Activated CD4-positive, alpha-beta T cell treated with anti-CD3 and anti-CD28 coated beads, Interleukin-2, amount 50 U/mL, for 16 hours (primary cell): ENCODE measurements at places on chromosomes 7 and 10.

- DNase-seq: no peak
Observed at GRCh38 chr7:40008223-40008815, 58.3 kb downstream of the CDK13 start.

DNA sequence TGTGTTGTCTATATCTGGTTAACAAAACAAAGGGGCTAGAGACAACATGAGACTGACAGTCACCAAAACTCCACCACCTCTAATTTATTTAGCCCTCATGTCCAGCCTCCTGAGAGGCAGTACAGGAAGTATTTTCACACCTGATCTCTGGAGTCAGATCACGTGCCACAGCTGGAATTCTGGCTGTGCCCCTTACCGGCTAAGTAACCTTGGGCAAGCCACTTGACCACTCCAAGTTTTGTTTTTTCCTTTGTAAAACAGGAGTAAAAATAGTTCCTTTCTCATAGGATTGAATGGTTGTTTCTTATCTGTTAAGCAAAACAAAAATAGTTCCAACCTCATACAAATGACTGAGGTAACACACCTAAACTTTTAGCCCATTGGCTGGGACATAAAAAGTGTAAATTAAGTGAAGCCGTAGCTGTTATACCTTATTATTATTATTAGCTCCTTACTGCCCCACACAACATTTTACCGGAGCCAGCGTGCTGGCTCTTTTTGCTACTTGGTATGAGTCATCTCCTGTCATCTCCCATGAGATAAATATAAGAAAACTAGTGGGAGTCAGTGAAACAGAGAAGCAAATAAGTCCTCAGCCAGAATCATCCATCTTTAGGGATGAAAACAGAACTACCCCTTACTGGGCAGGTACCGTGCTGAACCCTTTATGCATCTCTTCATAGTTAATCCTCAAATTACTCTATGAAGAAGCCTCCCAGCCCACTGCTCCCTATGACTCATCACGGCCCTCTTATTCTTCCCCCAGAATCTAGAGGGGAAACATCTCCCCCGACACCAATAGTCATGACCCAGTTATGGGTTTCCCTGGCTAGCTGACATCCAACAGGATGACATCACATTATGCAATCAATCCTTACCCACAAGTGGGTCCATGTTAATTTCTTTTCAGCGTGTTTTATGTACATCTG lies 44.9 kb downstream of the PPP1R3C start:
- no peak for DNase-seq

DNA sequence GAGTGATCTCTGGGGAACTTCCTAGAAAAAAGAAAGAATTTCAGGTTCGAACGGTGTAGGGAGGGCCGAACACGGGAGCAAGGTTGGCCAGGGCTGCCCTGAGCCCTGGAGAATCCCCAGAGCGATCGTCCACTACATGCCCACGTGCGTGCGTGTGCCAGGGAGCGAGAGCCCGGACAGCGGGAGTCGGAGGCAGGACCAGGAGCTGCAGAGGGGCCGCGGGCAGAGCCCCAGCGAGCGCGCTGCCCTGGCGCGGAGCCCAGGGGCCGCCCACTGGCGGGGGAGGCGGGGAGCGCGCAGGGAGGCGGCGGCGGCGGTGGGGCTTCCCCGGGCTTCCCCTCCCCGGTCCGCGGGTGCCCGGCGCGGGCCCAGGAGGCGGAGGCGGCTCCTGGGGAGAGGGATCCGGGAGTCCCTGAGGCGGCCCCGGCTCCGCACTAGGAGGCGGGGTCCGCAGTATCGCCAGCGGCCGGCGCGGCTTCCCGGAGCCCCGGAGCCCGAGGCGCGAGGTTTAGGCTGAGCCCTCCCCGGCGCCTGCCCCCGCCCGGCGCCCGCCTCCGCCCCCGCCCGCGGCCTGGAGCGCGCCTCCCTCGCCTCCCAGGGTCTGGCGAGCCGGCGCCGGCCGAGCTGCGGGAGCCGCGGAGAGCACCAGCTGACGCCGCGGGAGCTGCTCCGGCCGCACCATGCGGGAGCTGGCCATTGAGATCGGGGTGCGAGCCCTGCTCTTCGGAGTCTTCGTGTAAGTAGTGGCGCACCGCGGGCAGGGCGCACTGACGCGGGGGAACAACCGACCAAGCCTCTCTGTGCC lies at the start of gene PLPP4:
TSS of gene PLPP4 (plus strand) at position 602 of the 805 bp plus-strand sequence. CDS start at position 681, 79 bp downstream.
- no peak for DNase-seq

- no peak for DNase-seq
Observed at GRCh38 chr7:127872122-127872521, 159.1 kb downstream of the LRRC4 start.

GRCh38 chr10:133128126-133129070 lies 31.6 kb upstream of the KNDC1 start:
- DNase-seq: no peak

DNA sequence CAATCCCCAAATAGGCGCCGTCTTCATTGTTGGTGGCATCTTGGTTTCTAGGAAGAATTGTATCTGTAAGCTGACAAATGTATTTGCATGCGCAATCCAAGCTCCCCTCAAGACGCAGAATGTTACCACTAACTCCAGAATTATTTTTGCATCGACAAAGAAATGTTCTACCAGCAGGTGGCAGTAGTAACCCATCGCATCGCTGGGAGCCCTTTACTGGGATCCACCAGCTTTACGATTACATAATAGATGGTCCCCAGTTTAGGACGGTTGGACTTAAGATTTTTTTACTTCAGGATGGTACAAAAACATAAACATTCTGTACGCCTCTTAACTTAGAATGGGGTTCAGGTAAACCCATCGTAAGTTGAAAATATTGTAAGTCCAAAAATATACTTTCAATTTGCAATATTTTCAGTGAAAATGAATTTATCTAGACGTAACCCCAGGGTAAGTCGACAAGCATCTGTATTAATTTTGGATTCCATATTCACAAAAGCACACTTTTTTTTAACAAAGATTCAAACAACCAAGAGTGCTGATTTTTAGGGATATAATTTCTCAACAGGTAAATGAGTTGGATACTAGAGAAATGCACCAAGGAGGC lies 114.0 kb upstream of the COBL start:
- peak; percentile 58 for DNase-seq

GRCh38 chr7:129014501-129015101 lies 40.3 kb downstream of the TNPO3 start:
- DNase-seq: no peak

- no peak for DNase-seq
Observed at GRCh38 chr10:133393401-133394063, 425 bp upstream of the MTG1 start.

GRCh38 chr7:38318803-38319416 lies 45.5 kb upstream of the TARP start:
- no peak for DNase-seq
